Stimulated activated CD8-positive, alpha-beta memory T cell treated with anti-CD3 and anti-CD28 coated beads, Interleukin-12 subunit alpha, Interleukin-12 subunit beta, amount 100 ng/mL, for 4 hours (primary cell): ENCODE measurements at places on chromosomes 4 and X.

- DNase-seq: no peak
Measured at GRCh38 chr4:38203609-38204008, 243.4 kb downstream of the PTTG2 start.

GRCh38 chr4:8292478-8293107 is 23.0 kb downstream of the HTRA3 start:
- DNase-seq: no peak

- no peak for DNase-seq
Measured at GRCh38 chr4:22428441-22428840, 87.4 kb downstream of the ADGRA3 start.

DNA sequence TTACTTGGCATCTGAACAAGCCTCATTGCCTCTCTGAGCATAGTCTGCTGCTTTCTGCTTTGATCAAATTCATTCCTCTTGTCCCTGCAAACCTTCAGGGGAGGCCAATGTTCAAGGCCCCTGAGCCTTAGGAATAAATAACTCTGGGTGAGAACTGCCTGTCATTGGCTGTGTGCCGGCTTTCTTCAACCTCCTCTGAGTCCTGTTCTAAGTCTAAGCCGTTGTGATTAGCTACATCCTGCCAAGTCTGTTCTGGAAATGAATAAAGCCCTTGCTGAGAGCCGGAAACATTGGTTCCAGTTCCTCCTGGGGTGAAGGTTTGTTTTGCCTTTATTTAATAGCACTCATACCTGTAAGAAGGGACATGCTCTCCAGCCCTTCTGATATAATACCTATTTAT is 13.8 kb downstream of the RNF4 start:
- no peak for DNase-seq

DNA sequence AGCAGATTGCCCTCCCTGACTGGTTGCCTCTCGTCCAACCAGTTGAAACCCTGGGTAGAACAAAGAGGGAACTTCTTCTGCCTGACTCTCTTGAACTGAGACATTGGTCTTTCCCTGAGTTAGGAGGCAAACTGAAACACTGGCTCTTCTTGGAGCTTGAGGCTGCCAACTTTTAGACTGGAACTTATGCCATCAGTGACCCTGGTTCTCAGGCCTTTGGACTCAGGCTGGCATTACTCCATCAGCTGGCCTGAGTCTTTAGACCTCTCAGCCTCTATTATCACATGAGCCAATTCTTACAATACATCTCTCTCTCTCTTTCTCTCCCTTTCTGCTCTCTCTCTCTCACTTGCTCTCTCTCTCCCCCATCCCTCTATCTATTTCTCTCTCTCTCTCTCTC is 86.4 kb downstream of the EMCN start:
- no peak for DNase-seq

DNA sequence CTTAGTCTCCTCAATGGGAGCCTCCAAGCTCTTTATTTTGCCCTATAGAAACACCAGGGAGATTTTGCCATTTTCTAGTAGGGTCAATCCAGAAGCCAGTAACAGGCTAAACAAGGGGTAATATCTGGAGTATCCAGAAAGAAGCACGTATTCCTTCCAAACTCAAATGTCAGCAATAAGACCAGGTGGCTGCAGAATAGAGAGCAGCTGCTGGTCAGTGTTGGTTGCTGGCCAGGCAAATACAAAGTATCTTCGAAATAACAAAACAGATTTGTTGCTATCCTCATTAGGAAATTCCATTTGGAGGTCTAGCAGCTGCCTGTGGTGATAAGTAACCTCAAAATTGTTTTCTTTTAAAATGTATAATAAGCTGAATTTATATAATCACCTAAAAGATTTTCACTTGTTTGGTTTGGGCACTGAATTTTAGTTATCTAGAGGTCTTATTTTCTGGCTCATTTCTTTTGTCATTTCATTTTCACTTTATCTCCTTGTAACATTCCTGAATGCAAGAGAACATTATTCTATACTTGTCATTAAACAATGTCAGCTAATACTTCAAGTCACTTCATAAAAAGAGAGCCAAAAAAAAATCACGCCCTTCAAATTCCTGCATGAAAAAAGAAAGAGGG is 320.6 kb downstream of the DTHD1 start:
- no peak for DNase-seq

DNA sequence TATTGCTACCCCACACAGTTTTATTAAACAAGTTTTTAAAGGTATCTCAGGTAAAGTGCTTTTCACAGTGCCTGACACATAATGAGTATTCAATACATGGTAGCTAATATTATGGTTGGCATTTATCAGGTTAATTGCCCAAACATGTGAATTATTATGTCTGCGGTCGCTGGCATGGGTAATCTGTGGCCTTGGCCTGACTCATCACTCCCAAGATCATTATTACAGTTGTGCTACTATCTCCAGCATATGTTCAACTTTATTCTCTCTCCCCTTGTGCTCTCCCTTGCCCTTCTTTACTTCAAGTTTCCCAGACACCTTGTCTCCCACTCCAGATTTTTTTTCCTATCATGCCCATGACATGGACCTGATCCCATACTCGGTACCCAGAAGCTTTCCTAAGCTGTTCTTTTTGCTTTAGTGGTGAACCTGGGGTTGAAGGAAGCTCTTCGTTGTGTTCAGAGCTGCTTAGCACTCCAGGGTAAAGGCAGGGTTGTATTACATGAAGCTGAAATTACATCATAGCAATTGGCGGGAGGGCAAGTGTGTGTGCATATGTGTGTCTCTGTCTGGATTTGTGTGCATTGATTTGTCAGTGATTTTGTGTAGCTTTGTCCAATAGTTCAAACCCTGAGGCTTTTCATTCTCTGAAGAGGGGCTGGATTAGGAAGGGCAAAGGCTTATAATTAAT is 176.5 kb upstream of the NRK start:
- DNase-seq: no peak

DNA sequence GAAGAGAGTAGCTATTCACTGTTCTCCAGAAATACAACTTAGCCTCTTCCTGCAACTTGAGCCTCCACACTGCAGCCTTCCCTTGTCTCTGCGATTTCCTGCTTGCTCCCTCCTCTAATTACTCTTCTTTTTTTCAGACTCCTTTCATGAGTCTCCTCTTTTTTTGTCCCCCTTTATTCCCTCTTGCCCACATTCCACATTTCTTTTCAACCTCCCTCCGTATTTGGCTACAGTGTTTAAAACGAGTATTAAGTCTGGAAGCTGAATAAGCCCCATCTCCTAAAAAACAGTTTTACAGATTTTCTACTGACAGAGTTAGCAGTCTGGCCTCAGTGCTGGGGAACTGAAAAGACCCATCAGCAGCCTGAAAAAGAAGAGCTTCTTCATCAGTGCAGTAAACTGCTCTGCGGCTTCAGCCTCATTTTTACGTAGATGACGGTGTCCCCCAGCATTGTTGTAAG is 141.5 kb downstream of the TENM3 start:
- no peak for DNase-seq

DNA sequence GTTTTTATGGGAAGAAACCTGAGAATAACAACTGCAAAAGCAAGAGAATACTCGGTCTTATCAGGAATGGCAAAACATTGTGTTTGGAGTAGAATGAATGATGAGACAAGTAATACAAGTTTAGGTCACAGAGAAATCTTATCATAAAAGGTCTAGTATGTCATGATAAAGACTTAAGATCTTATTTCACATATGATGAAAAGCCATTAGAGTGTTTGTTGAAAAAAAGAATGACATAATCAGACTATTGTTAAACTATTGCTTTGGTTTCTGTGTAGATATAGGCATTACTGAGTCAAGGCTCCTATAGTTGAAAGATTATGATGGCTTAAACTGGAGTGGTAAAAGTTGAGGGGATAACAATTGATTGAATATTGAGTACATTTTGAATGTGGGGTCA is 603.6 kb downstream of the CCSER1 start:
- DNase-seq: no peak

GRCh38 chr4:25104591-25104990 is 55.7 kb downstream of the SEPSECS start:
- DNase-seq: no peak

- no peak for DNase-seq
Measured at GRCh38 chr4:7487998-7488671, 53.4 kb upstream of the PSAPL1 start.

DNA sequence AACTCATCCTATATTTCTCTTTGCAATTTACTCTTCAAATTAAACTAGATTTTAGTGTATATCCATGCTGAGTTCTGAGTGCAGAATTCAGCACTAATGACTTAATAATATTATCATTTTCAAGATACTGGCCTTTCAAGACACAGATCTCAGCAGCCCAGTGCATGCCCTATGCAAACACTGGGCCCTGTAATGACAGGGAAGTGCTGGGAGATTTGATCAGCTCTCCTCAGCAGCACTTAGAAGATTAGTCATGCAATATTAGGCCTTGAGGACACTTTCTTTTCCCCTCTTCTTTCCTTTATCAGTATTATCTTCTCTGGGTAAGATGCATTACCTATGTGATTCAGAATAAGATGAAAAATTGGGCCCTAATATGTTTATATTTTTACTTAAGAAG is 207.1 kb downstream of the PPP3CA start:
- DNase-seq: no peak

DNA sequence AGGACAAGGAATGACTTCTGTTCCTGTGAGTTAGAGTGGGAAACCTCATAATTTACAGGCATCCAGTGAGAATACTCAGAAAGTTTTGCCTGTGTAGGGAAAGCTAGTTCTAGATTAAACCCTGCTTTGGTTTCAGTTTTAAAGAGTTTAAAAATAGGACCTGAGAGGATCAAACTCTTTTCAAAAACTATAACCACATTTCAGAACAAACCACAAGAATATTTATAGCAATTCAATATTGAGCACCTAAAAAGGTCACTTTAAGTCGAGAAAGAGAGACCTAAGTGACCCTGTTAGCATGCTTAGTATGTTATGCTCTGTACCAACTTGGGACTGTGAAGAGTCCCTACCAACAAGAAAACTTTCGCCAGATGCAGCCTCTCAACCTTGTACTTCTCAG is 17.4 kb upstream of the PWWP3B start:
- DNase-seq: no peak

DNA sequence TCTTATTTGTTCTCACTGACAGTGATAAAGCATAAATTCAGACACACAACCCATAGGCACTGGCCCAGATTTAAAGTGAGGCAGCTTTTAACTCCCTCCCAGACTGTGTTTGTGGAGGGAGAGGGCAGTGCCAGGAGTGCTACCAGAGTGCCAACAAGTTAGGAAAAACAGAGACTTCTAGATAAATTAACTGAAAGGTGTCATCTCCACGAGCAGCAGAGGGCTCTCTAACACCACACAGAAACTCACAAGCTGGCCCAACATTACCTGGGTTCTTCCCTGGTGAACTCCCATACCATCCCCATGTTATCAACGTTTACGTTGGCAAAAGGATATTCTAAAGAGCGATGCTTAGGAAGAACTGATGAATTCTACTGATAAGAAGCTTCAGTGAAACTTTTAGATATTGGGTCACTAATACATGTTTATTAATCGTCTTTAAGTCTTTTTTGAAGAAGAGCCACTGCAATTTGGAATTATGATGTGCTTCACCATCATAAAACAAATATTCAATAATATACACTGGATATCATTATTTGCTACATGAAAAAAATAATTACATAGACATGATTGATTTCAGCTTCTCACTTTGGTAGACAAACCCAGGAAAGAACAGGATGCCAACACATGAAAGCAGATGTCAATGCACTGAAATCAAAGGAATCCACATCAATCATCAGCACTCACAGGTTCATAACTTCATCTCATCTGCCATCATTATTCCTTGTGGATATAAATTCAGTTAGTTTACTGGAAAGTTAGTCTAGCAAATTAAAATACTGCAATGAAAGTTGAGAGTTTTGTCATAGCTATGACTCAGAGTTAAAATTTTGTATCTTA is 121.2 kb upstream of the NAP1L5 start:
- DNase-seq: no peak

DNA sequence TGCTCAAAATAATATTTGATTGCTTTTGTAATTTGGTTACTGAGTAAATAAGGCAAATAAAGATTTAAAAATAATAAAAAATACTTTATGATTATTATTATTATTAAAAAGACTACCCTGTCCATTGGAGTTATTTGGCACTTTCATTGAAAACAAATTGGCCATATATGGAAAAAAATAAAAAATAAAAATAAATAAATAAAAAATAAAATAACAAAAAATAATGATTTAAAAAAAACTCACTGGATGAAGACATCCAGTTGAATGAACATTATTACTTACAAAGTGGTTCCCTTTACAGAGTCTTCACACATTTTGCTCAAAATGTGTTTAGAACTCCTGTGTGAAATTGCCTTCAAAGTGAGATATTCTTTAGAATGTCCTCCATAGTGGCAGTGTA is 141.3 kb upstream of the ANXA3 start:
- DNase-seq: no peak

DNA sequence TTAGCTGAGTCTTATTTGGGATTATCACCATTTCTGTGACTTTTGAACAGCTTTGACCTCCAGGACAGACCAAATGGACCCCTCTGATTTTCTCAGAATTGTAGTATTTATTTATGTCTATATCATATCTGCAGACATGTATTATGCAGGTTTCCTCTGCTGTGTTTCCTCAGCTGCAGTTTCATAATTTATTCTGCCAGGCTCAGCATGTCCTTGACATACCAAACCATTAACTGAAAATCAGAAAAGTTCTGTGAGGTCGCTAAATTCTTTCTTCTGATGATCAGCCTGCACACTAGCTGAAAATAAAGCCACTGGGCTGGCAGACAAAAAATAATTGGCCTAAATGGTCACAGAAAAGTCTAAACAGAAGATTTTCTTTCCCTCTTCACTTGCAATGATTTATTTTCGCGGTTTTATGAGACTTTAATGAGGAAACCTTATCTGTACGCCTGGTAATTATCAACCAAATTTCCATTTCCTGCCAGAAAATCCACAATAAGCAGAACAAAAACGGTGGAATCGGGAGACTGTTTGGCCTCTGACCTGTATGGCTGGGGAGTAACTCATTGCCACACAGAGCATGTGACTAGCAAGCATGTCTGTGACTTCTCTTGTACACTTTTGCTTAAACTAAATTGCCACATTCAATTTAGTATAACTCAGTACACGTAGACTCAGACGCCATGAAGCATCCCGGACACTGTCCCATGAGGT is 150.9 kb downstream of the ENPP6 start:
- DNase-seq: no peak

DNA sequence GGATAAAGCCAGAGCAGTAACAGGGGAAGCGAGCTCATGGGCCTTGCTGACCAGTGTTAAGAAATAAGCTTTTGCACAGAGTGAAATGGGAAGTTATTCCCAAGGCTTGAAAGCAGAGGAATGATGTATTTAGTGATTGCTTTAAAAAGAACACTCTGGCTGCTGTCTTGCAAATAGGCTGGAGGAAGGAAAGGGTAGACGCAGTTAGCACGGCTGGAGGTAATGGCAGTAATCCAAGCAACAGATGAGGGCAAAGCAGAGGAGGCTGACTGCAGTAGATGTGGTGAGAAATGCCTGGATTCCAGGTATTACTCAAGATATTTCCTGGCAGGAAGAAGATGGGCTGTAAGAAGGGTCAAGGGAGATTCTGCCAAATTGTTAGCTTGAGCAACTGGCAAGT is 1342.3 kb upstream of the AGA start:
- DNase-seq: no peak

DNA sequence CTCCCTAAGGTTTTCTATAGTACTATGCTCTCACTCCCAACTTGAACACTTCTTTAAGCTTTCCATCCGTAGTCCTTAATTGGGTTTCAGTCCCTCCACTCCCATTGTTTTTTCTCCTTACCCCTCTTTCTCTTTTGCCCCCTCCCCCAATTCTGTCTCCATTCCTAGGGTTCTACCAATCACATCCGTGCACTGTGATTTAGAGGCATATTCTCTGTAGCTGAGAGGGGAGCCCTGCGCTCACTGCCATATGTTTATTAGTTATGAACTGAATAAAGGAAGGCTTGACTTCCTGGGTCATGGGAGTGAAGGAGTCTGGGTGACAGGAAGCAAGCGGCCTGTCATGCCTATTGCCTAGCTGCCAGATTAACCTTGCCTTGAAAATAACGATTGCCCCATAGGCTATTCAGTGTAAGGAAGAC is 471 bp downstream of the MCTS1 start:
- DNase-seq: no peak
